ENCODE measurements at places on chromosomes 16 and 17. TPM values are rescaled to one million over a fixed set of nuclear protein-coding genes. Genes with fewer than 3 reads are reported as not detected.

DNA sequence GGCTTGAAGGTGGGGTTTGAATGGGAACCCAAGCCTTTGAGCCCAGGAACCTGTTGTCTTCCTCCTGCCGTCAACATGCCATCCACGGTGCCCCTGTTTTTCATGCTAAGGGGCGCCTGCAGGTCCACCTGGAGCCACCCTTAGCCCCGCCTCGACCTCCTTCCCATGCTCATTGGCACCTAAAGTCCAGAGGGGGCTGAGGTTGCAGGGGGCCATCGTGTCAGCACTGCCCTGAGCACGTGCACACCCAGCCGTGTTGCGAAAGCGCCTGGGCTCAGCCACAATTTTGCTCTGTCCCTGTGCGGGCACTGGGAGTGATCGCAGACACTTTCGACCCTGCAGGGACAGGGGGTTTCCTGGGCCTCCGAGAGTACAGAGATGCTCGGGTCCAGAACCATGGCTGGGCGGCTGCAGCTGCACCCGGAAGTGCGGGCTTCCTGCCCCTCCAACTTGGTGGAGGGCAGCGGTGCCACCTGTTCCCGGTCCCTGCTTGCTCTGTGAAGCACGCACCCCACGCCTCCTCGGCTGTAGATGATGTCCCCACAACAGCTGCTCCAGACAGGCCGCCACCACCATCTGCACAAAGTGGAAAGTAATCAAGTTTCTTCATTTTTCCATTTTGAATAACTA lies 454.7 kb downstream of the CDH8 start:
- no peak for DNase-seq

DNA sequence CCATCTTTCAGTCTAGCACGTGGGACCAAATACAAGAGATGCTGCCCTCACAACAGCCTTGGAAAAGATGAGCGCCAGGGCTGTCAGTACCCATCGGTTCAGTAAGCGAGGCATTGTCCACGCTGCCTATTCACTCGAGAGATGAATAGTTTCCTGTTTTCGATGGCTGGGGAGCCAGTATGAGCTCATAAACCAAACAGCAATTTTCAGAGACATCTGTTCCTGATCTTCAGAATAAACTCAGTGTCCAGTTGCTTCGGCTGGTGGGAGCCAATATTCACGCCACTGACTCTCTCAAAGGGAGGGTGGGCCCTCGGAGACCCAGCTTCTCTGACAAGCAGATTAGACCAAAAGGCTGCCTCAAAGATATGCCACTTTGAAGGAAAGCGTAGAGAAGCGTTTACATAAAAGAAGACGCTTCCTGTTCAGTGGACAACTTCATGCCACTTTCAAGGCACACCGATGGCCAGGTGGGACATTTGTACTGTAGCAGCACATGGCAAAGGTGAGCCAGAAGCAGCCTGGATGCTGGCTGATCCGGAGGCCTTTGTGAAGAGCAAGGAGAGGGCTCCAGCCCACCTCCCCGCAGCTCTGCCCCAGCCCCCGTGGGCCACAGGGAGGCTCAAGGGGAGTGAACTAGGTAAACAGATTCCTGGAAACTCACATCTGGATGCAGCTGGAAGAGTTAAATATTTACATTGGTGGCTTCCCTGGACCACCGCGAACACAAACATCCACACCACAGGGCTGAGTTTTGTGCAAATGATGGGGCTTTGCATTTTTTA lies 6.0 kb downstream of the TIMM22 start:
- no peak for DNase-seq

- DNase-seq = no peak
These were observed 17.5 kb upstream of the ADCY7 start for GRCh38 chr16:50248845-50249244.

DNA sequence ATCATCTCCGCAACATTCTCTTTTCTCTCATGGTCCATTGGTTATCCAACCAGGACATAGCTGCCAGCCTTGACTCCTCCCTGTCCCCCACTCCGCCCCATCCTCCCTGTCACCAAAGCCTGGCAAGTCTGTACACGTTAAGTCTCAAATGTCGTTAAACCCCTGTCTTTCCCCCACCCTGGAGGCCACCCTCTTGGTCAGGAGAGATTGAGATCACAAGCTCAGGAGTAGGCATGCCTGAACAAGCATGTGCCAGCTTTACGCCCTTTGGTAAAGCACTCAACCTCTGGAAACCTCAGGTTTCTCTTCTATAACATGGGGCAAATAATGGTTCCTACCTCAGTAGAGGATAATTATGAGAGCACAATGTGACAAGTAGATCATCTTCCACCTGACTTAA lies 38.1 kb upstream of the CCL1 start:
- DNase-seq = no peak

- DNase-seq = peak; percentile 90
These were observed at the start of gene CREBBP for GRCh38 chr16:3880623-3881498. Gene CREBBP, minus strand, starts transcription at chr16:3880713. Its CDS starts 797 bp downstream, at chr16:3879916.

GRCh38 chr16:10619271-10619849 lies 39.0 kb upstream of the EMP2 start:
- DNase-seq = no peak

- DNase-seq = no peak
These were observed 20.2 kb downstream of the TSPOAP1 start for GRCh38 chr17:58308173-58308984.

- no peak for DNase-seq
These were observed 254.4 kb downstream of the HAPSTR1 start for GRCh38 chr16:9345880-9346279.

DNA sequence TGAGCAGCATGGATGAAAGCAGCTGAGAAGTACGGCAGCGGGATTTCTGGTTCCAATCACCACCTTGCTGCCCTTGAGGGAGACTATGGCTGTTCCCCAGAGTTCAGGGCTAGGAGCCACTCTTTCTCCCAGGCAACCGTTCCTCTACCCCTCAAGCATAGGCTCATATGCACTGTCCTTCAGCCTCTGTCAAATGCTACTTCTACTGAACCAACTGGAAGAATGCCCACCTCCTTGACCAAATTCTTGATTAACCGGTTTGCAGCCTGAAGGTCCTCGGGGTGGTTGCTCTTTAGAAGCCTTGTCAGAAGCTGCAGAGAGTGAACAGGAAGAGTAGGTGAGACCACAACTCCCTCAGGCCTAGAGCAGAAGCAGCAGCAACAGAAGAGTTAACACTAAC lies 23.8 kb downstream of the GGA2 start:
- no peak for DNase-seq

- peak; percentile 18 for DNase-seq
These were observed 56.7 kb downstream of the PLXDC1 start for GRCh38 chr17:39094607-39095308.

DNA sequence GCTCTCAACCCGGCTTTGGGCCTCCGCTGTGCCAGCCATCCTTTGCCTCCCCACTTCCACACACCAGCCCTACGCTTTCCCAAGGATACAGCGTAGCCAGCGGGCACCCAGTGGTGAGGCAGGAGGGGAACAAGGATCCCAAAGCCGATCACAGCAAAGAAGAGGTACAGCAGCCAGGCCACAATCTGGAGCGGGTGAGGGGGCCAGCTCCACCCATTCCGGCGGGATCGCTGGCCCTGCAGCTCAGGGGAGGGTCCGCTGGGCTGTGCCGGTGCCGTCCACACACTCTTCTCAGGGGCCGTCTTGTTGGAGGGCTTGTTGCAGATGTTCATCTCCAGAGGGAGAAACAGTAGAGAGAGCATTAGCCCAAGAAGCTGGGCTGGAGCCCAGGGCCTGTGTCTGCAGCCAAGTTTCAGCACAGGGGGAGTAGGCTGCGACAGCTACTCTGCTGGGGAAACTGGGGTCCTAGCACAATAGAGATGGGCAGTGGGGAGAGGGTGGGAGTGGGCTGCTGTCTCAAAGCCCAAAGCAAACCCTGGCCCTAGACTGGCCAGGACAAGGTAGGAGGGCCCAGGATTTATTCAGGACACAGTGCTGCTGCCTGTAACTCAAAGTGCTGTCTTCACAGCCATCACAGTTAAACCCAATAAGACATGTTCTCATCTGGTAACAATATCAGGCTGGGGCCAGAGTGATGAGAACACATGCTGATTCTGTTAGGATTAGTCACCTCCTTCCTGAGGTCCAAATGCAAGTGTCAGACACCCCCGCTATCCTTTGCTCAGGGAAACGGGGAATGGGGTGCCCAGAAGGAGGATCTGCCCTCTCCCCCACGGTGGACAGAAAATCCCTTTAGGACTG lies 9.9 kb downstream of the ZDHHC1 start:
- DNase-seq = no peak

GRCh38 chr17:73192894-73193701 lies at the start of gene COG1:
Gene COG1, plus strand, starts transcription at chr17:73193055. Its CDS starts 15 bp downstream, at chr17:73193070.
- peak; percentile 62 for DNase-seq

DNA sequence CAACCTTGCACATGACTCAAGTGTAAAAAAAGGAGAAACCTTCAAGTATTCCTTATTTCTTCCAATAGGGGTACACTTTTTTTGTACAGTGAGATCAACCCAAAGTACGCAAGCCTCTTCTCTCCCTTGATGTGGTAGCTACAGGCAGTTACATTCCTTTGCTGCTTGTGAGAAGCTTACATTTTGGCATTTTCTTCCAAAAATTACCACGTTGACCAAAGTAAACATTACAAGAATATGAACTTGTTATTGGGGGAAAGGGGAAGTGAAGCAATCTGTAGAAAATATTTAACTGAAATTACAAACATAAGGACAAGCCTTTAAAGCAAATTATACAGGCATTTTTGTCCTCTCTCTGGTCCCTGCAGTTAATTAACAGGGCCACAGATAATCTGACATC lies 97.0 kb upstream of the TOB1 start:
- no peak for DNase-seq

GRCh38 chr17:7668482-7668881 lies 17.8 kb downstream of the ATP1B2 start:
- DNase-seq = no peak

GRCh38 chr16:80990978-80991377 lies 15.7 kb downstream of the CMC2 start:
- DNase-seq = no peak

- no peak for DNase-seq
These were observed 47.1 kb upstream of the SCNN1B start for GRCh38 chr16:23255000-23255399.

DNA sequence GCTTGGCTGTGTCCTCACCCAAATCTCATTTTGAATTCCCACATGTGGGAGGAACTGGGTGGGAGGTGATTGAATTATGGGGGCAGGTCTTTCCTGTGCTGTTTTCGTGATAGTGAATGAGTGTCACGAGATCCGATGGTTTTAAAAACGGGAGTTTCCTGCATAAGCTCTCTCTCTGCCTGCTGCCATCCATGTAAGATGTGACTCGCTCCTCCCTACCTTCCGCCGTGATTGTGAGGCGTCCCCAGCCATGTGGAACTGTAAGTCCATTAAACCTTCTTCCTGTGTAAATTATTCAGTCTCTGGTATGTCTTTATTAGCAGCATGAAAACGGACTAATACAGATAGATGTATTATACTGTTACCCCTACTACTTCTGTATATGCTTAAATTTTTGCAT lies 3.6 kb downstream of the SPATA33 start:
- no peak for DNase-seq

GRCh38 chr17:57652811-57653210 lies 92.3 kb downstream of the CCDC182 start:
- DNase-seq = no peak

- DNase-seq = no peak
These were observed 2.7 kb upstream of the TRAF7 start for GRCh38 chr16:2152695-2153506.

- no peak for DNase-seq
These were observed 5.8 kb upstream of the ARMC5 start for GRCh38 chr16:31453255-31454204.

DNA sequence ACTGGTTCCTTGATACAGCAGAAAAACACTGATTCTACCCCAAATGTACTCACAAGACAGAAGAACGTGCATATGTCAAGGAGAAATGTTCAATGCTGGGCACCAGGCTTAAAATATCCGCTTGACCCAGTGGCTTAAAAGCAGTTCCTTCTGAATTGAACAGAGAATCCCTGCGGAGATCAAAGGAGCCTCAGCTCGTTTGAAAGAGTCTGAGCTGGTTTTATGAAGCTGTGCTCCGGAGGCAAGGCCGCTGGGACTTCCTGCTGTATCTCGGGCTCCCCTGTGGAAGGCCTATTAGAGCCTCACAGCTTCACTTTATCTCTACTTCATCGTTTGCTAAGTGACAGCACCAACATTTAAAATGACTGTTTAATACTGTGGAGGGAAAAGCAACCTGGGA lies 2.2 kb downstream of the LMF1 start:
- no peak for DNase-seq

- DNase-seq = no peak
These were observed 54.9 kb upstream of the MYH10 start for GRCh38 chr17:8685381-8685780.

GRCh38 chr17:48068491-48068961 lies 20.4 kb downstream of the NFE2L1 start:
- no peak for DNase-seq

DNA sequence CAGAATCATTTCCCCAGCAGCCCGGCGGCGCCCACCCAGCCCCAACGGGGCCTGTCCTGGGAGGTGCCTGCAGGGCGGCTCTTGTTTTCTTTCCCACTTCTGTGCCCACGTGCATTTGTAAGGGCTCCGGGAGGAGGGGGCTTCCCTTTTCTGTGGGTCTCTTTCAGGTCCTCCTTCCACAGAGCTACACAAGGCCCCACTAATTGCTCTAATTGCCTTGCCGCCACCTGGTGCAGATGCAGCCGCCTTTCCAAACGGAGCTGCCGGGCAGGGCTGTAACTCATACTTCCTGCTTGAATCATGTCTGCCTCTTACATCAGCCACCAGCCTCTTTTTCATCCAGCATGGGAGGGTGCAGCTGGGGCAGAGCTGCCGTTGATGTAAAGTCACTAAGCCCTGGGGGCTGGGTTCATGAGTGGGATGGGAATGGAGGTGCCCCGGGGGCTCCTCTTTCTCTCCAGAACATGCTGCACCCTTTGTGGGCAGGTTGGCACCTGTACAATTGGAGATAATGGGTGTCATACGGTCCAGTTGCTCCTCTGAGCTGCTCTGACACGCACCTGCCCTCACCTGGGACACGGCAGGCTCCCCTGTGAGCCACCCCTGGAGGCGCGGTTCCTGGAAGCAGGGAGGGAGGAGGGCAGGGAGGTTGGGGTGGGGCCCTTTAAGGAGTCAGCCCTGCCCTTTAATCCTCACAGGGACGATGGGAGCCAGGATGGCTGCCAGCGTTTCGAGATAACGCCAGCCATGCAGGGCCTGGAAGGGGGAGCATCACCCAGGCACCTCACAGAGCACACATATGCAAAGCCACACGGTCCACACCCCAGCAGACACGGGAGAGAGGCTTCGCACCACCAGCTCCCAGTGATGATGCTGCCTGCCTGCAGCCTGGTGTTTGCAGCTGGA lies 41.1 kb upstream of the KLHDC4 start:
- DNase-seq = no peak

- DNase-seq = no peak
These were observed 18.6 kb upstream of the ENDOV start for GRCh38 chr17:80396157-80397033.

The ALDH3A2 gene
- polyA plus RNA-seq = 22.0 TPM

The KRTAP9-2 gene
- not detected for polyA plus RNA-seq

The TUBD1 gene
- 16.9 TPM for polyA plus RNA-seq

The CCL5 gene
- polyA plus RNA-seq = 63.8 TPM

The LPO gene
- not detected for polyA plus RNA-seq

The OR4D1 gene
- polyA plus RNA-seq = 2.9 TPM

The KCNJ18 gene
- polyA plus RNA-seq = not detected

The TEKT5 gene
- not detected for polyA plus RNA-seq
